ENCODE measurements at places on chromosomes 7 and 10.
A peak's percentile ranks its signal among the peaks of the same experiment; 100 is the strongest.

DNA sequence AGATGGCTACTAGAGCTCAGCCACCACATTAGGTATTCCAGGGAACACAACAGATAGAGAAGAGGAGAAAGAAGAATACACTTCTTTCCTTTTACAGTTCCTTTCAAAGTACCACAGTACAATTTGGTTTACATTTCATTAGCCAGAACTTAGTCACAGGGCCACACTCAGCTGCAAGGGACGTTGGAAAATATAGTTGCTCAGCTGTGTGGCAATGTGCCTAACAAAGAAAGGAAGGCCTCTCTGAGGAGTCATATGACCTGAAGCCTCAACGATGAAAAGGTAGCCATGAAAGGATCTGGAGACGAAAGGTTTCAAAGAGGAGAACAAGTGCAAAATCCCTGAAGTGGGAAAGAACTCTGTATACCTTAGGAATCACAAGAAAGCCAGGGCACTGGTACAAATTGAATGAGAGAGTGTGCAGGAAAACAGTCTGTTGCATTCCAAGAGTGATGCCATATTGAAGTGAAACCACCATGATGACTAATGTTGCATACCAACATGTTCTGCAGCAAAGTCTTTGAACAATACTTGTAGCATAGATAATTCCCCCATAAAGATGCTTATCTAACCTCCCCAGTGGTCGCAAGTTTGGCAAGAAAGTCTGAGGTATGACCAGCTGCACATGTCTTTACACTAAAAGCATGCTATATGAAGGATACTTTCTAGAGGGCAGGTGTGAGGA, 278.9 kb downstream of the HPSE2 start:
- no peak for DNase-seq

- no peak for DNase-seq
These were observed 31.9 kb downstream of the ZEB1 start for GRCh38 chr10:31350891-31351290.

DNA sequence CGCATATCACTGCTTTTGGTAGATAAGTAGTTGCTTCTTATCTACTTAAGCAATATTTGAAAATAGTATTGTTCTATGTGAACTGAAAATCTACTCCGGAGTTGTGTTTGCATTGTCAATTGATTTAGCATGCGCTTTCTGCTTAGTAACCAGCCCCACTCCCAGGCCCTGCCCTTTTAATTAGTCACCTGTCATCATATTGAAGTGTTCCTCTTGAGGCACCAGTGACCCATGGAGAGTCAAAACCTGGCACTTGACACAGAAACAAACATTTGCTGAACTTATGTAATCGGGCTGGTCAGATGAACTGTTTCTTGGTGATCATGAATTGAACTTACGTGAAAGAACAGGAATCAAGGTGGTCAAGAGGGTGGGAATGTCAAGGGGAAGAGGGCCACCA, 27.8 kb upstream of the CDHR3 start:
- DNase-seq: peak; percentile 66

DNA sequence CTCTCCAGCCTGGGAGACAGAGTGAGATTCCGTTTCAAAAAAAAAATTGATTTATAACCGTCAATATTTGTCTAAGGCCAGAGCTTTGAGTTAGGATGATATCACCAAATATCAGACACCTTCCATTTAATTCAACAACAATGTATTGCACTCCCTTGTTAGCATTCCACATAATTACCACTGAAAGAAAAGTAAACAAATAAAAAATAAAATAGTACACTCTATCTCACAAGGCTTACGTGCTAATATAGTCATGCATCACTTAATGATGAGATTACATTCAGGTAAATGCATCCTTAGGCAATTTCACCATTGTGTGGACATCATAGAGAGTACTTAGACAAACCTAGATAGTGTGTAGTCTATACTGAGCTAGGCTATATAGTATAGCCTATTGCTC, 127.6 kb upstream of the RHOBTB1 start:
- DNase-seq: no peak

GRCh38 chr10:88428442-88428841, 154.7 kb downstream of the RNLS start:
- no peak for DNase-seq

- no peak for DNase-seq
These were observed 1171.6 kb upstream of the C7orf33 start for GRCh38 chr7:147418966-147419365.

DNA sequence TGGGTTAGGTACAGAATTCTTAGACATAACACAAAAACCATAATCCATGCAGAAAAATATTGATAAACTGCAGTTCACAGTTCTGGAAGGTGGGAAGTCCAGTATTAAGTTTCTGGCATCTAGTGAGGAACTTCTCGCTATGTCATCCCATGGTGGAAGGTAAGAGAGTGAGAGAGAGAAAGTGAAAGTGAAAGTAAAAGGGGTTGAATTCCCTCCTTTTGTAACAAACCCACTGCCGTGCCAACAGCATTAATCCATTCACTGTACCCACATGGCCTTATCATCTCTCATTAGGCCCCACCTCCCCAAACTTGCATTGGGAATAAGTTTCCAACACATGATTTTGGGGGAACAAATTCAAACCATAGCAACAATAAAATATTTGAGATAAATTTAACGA, 17.1 kb downstream of the ZNF485 start:
- peak; percentile 32 for DNase-seq

DNA sequence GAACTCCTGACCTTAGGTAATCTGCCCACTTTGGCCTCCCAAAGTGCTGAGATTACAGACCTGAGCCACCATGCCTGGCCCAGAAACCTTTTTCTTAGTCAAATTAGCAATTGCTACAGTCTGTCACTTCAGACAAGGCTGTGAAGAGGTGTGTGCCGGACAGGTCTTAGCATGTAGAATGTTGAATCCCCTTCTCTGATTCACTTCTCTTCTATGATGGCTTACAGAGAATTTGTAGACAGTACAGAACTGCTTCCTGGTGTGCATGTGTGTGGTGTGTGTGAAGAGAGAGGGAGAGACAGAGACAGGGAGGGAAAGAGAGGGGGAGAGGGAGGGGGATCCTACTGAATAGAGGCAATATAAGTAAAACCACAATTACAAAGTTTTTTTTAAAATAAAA, 150.4 kb downstream of the PARD3 start:
- no peak for DNase-seq

GRCh38 chr10:124740369-124741280, 3.6 kb downstream of the FAM53B start:
- no peak for DNase-seq
